ENCODE measurements at places on chromosomes 6 and 20.
A peak's percentile ranks its signal among the peaks of the same experiment; 100 is the strongest.

- peak; percentile 69 for DNase-seq
Measured at GRCh38 chr6:27251606-27252251, 4.2 kb downstream of the PRSS16 start.

GRCh38 chr6:158485431-158485830 lies 74.5 kb upstream of the TMEM181 start:
- DNase-seq = no peak

- DNase-seq = peak; percentile 54
Measured at GRCh38 chr6:40587240-40588069, at the start of gene LRFN2. TSS of gene LRFN2 (minus strand) at chr6:40587364.

- no peak for DNase-seq
Measured at GRCh38 chr20:35823937-35824336, 52.1 kb downstream of the PHF20 start.

GRCh38 chr6:154822947-154823558 lies 89.8 kb downstream of the SCAF8 start:
- no peak for DNase-seq

DNA sequence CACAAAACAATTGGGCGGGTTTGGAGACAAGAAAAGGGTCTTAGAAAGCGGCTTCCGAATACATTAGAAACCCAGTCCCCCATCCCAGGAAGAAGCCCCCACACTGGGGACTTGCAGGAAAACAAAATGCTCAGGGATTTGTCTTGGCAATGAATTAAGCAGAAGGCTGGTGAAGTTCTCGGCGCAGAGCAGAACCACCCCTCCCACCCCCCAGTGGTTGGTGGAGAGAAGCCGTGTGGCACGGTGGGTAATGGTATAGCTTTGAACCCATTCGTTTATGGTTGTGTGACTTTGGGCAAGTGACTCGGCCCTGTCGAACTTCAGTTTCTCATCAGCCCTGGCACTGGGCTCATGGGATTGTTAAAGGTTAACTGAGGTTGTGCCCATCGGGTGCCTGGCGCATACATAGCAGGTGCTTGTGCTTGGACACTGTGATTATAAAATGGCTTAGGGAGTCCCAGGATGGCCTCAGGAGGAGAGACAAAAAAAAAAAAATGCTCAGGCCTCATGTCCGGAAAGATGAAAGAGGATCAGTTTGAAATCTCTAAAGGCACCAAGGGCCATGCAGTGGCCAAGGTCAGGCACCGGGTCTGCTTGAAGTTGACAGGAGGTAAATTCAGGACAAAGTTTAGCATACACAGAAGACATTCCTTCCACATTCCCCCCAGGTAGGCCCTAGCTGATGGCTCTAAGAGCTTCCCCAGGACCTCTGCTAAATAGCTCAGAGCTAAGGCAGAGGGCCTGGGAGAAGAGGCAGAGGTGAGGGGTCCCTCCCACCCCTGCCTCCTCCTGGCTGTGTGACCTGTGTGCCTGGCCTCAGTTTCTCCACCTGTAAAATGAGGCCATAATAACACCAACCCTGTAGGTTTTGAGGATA lies 120.1 kb upstream of the PTPN1 start:
- no peak for DNase-seq

GRCh38 chr6:32867022-32867477 lies 13.1 kb downstream of the PSMB9 start:
- DNase-seq = no peak

- DNase-seq = no peak
Measured at GRCh38 chr6:136235233-136235564, 14.9 kb downstream of the MTFR2 start.

GRCh38 chr20:3777716-3778629 lies 3.3 kb downstream of the SPEF1 start:
- DNase-seq = peak; percentile 39

DNA sequence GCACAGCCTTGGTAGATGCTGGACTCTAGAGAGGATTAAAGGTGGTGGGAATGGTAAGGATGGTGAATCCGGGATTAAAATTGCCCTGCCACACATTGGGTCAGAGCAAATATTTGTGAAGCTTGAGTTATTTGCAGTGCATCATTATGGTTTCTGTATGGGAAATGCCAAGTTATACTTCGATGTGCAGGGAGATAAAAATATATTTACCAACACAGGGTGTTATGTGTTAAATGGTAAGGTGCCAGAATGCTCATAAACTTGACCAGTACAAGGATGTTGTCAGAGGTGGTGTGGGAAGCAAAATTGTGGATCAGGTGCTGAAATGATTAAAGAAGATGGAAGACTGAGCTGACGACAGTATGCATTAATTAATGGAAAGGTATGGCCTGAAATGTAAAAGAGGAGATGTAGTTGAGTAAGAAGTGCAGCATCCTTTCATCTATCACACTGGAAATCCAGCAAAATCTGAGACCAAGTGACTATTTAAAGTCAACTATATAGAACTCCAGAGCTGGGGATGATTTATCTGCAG lies 262.3 kb downstream of the ADGB start:
- no peak for DNase-seq
